ENCODE measurements at places on chromosomes 16 and 17. TPM values are rescaled to one million over a fixed set of nuclear protein-coding genes. Genes with fewer than 3 reads are reported as not detected.
A peak's percentile ranks its signal among the peaks of the same experiment; 100 is the strongest.

Gene ABCA8
- 1.8 TPM for total RNA-seq

Gene ERAL1
- total RNA-seq: 34.1 TPM

DNA sequence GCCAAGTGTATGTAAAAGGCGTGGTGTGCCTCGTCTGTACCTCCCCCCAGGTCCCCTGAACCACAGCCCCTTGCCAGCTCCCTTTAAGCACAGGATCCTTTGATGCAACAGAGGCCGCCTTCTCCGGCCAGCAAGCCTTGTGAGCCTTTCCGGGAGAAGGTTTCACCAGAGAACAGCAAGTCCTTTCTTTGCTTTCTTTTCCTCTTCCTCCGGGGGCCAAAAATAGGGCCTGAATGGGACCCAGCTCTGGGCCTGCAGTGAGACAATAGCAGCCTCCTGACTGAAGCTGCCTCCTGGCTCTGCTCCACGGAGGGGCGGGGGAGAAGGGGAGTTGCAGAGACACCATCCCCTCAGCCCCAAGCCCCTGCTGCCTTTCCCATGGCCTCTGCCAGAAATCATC, 9.0 kb downstream of the ADGRG1 start:
- no peak for DNase-seq

DNA sequence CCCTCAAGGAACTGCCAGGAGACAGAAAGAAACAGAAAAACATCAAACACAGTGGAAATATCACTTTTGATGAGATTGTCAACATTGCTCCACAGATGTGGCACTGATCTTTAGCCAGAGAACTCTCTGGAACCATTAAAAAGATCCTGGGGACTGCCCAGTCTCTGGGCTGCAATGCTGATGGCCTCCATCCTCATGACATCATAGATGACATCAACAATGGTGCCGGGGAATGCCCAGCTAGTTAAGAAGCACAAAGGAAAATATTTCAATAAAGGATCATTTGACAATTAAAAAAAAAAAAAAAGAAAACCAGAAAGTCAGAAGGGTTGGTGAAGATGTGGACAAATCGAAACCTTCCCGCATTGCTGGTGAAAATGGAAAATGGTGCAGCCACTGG, 14.9 kb upstream of the CHMP6 start:
- peak; percentile 16 for DNase-seq

GRCh38 chr16:66199189-66199588, 167.3 kb upstream of the CDH5 start:
- peak; percentile 28 for DNase-seq
